ENCODE measurements at places on chromosomes 1 and 21.

- no peak for DNase-seq
Measured at GRCh38 chr1:209896346-209896745, 41.7 kb upstream of the SYT14 start.

- DNase-seq: peak; percentile 9
Measured at GRCh38 chr1:73761559-73761958, 436.4 kb downstream of the LRRIQ3 start.

DNA sequence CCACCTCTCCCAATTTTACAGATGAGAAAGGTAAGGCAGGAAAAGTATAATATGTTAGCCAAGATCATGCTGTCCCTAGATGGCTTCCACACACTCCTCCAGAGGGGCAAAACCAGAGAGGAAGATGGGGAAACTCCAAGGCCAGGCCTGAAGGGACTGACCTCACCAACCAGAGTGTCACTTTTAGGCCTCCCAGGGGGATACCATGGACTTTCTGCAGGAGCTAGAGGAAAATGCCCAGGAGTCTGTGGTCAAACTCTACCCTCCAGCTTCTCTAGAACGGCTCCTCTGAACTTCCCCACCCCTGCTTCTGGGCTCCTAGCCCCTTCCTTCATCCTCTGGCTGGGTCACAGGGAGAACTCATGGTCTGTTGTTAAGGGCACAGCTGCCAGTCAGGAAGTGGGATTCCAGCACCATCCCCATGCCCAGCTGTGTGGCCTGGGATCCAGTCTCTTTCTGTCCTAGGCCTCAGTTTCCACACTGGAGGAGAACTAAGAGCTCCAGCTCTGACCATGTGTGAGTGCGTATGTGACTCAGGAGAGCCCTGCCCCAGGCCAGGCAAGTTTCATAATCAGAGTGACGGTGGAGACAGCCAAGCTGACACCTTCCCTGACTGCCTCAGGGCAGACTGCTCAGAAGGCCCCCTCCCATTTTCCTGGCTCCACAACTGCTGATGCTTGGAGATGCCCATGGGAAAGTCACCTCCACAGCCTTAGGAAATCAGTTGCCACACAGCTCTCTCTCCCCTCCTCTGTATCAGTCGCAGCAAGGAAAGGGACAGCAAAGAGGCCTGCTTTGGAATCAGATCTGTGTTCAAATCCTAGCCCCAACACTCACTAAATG is 1.9 kb downstream of the IGSF8 start:
- no peak for DNase-seq

- no peak for DNase-seq
Measured at GRCh38 chr1:166870584-166870983, 5.5 kb downstream of the TADA1 start.

GRCh38 chr1:24157918-24158481 is 15.1 kb upstream of the IL22RA1 start:
- peak; percentile 28 for DNase-seq

GRCh38 chr1:247548092-247548491 is 842 bp upstream of the GCSAML start:
- no peak for DNase-seq

DNA sequence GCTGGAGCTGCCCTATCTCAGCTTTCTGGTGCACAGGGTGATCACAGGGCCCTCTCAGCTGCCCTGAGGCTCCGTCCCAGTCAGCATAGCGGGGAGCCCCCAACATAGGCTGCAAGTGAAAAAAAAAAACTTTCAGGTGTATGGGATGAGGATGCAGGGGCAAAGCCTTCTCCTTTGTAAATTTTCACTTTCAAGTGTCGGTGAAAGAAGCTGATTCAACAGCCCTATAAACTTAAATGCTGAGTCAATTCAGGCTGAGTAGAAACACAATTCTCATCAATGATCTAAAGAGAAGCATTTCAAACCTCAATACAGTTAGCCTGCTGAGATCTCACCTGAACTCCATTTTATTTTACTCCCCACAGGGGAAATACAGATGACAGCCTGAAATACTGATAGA is 171.2 kb downstream of the SEC16B start:
- DNase-seq: no peak

GRCh38 chr1:195082183-195082582 is 1526.1 kb downstream of the KCNT2 start:
- DNase-seq: no peak

DNA sequence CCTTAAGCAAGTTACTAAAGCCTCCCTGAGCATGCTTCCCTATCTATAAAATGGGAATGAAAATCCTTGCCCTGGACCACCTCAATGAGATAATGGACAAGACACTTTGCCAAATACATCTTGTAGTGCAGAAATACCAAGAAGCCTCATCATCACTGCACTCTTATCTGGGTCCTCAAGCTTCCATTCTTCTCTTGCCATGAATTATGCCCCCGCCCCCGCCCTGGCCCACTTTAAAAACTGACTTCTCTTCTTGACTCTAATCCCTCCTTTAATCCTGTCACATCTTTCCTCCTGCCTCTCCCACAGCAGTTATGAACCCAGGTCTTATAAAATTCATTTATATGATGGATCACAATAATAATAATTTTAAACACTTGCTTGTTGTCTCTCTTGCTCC is 14.8 kb downstream of the ARHGEF11 start:
- DNase-seq: no peak

DNA sequence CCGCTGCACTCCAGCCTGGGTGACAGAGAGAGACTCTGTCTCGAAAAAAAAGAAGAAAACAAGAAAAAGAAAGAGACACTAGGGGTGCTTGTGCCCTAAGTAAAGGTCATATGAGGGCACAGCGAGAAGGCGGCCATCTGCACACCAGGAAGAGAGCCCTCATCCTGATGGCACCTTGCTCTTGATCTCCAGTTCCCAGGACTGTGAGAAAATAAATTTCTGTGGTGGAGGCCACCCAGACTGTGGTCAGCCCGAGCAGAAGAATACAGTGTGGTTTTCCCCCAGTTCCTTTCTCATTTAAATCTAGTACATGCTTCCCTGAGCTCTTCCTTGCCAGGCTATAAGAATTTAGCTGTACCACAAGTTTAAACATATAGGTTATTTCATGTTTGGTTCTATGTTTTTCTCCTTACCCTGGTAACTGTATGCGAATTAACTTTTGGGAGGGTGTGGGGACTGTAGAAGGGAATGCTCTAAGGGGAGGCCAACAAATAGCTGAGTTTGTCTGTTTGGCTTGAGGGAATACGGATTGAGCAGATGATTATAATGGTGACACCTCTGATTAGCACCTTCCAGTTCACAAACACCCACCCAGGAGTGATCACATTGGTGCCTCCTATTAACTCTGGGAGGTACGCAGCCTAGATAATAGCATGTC is 119.6 kb upstream of the ERRFI1 start:
- DNase-seq: no peak

DNA sequence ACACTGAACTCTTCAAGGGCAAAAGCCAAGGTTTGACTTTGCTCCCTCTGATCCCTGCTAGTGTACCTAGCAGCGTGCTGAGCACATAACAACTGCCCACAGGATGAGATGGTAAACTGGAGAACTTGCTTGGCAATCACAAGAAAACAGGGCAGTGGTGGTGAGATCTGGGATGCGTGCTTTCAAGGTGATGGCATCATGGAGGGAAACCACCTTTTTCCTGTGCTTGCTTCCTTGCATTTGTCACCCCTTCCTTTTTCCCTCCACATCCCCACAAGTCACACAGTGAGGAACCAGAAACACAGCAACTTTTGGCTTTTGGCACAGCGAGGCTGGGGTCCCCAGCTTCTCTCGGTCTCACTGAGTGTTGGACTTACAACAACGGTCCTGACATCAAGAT is 31.4 kb upstream of the BECN2 start:
- DNase-seq: no peak

- no peak for DNase-seq
Measured at GRCh38 chr1:159970932-159971342, 16.9 kb upstream of the SLAMF9 start.

DNA sequence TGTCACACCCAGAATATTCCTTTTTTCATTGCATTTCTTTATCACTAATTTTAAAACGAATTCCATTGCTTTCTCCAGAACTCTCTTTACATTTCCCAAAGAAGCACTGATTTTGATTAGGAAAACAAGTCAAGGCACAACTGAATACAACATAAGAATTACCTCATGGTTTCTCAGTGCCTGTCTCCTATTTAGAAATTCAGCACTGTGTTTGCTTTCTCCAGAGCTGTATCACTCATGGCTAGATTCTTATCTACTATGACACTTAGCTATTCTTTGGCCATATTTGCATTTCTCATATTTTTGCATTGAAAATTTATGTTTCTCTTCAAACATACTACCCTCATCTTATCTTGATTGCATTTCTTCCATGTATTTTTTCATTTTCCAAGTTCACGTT is 1402.0 kb downstream of the MRPL39 start:
- no peak for DNase-seq

DNA sequence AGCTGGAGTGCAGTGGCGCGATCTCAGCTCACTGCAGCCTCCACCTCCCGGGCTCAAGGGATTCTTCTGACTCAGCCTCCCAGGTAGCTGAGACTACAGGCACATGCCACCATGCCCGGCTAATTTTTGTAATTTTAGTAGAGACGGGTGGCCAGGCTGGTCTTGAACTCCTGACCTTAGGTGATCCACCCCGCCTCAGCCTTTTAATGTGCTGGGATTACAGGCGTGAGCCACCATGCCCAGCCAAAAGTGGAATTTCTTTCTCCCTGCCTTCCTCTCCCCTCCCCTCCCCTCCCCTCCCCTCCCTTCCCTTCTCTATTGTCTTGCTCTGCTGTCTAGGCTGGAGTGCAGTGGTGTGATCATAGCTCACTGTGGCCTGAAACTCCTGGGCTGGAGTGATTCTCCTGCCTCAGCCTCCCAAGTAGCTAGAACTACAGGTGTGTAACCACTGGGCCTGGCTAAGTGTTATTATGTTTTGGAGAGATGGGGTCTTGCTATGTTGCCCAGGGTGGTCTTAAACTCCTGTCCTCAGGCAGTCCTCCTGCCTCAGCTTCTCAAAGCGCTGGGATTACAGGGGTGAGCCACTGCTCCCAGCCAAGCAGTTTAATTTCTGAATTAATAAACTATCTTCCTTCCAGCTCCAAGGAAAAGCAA is 10.0 kb upstream of the MACF1 start:
- no peak for DNase-seq

DNA sequence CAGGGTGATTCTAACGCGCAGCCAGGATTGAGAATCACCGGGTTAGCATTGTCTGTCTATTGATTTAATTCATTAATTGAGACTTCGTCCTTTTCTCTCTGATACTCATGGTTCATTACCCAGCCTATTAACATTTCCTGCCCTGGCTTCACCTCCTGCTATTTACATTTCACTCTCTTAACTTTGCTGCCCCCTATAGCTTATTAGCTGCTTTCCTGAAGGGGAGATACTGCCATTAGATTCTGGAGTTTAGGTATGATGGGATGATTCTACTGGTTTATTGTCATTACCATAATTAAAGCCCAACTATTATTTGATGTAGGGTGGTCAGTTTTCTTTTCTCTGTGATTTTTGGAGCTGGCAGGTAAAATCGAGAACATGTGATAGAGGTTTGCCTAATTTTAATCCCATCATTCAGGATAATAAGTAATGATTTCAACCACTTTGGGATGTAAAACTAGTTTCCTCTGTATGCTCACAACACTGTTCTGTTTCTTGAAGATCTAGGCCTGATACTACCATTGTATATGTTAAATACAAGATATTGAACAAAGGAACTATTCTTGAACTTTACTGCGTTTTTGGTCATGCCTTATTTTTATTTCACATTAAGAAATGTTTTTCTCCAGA is 6.4 kb downstream of the PPP2R5A start:
- peak; percentile 66 for DNase-seq

DNA sequence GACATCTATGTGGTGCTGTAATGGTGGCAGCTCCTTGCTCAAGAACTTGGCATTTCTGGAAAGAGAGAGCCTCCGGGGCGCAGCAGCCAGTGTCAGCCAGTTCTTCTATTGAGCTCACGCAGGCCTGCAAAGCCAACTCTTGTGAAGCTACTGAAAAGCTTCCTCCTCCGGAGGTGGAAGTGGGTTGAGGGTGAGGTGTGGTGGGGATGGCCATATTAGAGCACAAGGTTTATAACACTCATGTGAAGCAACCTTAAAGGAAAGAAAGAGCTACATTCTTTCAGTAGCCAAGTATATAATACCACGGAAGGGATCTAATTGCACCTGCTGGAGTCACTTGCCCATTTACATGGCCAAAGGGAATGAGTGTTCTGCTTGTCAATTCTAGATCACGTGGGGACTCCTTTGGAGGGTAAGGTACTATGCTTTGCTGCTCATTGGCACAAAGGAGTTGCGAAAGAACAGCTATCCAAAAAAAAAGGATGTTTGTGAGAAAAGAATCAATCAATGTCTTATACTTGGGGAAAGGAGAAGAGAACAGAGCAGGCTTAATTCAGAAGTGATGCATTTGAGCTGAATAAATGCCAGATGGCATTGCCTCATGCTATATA is 18.3 kb upstream of the MAP10 start:
- DNase-seq: no peak

- DNase-seq: no peak
Measured at GRCh38 chr1:168202941-168203654, 22.7 kb upstream of the SFT2D2 start.

DNA sequence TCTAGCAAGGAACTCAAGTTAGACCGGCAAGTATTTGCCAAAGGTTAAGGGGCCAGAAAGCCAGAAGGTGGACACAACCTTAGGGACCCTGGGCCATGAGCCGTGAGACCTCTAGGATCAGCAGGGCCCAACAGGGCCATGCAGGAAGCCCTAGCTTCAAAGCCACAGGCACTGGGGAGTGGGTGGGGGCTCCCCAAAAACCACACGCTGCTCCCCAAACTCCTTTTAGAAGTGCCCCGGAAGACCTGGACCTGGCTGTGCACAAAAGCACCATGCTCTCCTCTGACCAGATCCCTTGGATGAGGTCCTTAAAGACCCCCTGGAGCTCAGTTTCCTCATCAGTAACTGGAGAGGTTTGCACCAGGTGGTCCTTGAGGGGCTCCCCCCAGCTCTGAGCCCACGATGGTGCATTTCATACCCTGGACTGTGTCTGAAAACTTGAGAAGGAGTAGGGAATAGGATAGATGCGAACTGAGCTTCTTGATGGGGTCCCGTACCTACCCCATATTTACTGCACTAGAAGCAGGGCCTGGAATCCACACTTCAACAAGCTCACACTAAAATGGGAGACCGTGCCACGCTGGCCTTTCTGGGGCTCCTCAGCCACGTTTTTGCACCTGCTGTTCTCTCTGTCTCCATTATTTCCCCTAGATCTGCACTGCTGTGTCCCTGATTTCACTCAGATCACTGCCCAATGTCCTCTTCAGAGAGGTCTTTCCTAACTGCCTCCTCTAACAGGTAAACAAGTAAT is 40.6 kb upstream of the LBR start:
- DNase-seq: no peak

DNA sequence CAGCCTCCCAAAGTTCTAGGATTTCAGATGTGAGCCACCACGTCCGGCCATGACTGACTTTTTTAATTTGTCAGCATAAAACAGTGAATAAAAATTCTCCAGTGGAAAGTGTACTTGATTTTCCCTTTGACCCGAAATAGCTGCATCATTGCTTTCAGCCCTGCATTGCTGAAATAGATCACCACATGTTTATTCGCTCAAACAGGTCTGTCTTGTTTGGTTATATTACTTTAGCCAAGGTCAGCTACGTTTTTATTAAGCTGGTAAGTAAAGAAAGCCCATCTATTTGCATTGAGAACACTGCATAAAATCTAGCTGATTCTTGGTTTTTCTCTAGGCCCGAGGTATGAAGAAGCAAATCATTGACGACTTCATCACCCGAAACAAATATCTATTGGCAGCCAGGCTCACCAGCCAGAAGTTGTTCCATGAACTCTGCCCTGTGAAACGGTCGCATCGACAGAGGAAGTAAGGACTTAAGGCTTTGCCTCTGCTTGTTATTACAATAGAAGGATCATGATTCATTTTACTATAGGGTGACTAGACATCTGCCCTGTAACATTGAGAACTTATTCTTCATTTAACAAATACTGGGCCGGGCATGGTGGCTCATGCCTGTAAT is 25.6 kb downstream of the AGMAT start:
- no peak for DNase-seq
